ENCODE measurements at places on chromosomes 4 and X. TPM values are rescaled to one million over a fixed set of nuclear protein-coding genes. Genes with fewer than 3 reads are reported as not detected.

GRCh38 chrX:149497626-149498025 lies 7.5 kb downstream of the IDS start:
- DNase-seq, result no peak

DNA sequence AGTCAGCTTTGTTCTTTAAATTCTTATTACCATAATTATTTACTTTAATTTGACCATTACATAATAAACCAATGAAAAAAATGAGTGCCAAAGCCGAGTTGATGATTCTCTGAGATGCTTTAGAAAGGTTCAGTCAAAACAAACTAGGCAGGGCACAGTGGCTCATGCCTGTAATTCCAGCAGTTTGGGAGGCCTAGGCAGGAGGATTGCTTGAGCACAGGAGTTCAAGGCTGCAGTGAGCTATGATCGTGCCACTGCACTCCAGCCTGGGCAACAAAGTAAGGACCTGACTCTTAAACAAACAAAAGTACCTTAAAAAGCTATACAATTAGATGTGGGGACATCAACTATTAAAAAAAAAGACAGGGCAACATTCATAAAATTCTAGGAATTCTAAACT lies 75.0 kb downstream of the AFAP1 start:
- DNase-seq, result no peak

DNA sequence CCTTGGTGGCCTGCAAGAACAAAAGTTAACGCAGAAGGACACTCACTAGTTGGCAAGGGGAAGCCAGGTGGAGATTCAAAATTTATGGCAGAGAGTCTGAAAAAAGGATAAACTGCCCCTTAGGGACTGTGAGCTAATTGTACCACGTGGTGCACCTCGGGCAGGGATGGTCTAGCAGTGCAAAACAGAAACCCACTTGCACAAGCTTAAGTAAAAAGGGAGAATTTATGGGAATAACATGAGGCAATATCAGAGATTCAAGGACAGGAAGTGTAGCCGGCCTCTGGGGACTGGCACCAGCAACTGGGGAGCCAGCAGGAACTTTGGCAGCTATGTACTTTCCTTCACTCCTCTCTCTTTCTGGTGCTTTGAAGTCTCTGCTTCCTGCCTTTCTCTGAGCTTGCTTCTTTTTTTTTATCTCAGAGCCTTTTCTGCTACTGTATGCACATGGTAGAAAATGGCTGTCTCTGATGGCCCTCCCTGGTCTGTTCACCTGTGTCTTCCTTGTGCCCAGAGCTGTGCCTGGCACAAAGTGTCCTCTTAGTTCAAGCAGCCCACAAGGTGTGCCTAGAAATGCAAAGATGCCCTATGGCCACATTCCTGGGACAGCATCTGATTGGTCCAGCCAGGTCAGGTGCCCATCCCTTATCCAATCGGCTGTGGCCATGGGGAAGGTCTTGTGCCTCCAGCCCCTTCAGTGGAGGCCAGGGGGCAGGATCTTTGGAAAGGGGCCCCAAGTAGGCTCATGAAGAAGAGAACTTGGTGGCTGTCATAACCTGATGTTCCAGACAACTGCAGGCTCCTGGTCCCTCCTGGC lies 114.8 kb upstream of the ATP6AP2 start:
- peak; percentile 1 for DNase-seq

DNA sequence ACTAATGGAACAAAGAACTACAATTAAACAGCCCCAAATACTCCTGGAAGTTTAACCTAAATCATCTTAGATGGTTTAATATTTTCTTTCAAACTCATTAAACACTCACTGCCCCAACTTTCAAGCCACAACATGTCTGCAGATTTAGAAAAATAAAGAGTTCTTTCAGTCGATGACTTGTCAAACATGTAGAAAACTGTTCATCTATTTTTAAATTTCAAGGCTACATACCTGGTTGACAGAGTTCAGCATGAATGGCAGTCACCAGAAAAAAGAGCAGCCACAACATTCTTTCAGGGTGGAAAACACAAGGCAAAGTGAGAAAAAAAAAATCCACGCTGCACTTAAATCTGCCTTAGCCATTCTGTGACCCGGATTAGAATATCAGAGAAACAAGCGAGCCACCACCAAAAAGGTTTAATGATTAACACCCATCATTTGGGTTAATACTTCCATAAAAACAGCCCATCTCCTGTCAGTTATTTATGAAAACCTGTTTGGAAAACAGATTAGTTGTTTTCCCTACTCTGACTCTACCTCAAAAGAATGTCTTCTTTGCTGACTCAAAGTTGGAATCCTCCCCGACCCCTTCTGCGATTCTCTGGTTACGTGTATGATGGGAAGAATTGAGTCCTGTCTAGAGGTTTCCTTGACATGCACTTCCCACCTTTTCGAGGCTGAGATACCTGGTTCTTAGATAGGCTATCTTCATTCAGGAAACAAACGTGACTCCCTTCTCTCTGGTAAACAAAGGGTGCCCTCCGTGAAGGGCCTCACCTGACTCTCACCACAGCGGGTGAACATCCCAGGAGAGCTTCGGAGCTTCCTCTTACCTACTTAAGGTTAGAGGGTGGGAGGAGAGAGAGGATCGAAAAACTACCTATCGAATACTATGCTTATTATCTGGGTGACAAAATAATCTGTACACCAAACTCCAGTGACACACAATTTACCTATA lies at the start of gene CLTRN:
CLTRN (minus strand) TSS at position 319 of the 958 bp plus-strand sequence; CDS start at position 289, 30 bp downstream.
- DNase-seq, result no peak

DNA sequence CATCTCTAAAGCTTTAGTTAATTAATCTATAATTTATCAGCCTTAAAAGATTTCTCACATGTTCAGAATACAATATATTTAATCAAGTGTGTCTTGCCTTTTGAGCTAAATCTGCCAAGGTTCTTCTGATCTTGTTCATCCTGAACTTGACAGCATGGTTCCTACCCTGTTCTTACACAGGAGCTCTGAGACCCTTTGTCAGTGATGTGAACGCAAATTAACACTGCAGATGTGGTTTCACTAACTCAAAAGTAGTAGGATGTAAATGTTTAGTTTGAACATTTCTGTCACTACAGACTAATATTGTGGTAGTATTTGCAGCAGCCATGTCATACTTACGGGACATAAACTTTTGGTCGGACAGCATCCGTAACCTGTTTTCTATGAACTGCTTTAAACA lies 59.4 kb downstream of the SMARCAD1 start:
- DNase-seq, result no peak

The XAGE1A gene
- not detected for total RNA-seq

- DNase-seq, result no peak
Measured at GRCh38 chr4:76729460-76729859, 168.5 kb downstream of the SOWAHB start.
